ENCODE measurements at places on chromosomes 5 and 9.

DNA sequence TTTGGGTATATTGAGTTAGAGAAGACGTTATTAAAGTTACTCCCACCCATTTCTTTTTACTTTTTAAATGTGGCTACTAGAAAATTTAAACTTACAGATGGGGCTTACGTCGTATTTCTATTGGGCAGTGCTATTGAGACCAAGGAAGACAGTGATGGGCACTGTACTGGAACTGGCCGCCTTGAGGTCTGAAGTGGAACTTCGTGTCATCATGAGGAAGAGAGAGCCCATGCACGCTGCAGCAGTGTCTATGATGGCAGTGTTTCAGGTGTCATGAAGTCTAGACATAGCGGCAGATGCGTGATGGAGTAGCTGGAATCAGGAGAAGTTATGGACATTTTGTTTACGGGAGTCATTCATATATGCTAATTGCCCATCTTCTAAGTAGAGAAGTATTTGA lies 143.7 kb downstream of the LRRC70 start:
- H3K4me3 ChIP-seq = no peak overlapping the region
- no peaks in the 10 kb centered on the region for H3K27me3 ChIP-seq
- DNase-seq = no peak

GRCh38 chr9:92160786-92161185 lies 45.6 kb upstream of the SPTLC1 start:
- H3K27ac ChIP-seq = no peak overlapping the region
- no peak for DNase-seq
- H3K4me3 ChIP-seq = no peak overlapping the region

GRCh38 chr9:72292874-72293607 lies 72.0 kb downstream of the ZFAND5 start:
- H3K36me3 ChIP-seq = no peaks in the 10 kb centered on the region
- DNase-seq = no peak
- no peaks in the 10 kb centered on the region for H3K27me3 ChIP-seq

DNA sequence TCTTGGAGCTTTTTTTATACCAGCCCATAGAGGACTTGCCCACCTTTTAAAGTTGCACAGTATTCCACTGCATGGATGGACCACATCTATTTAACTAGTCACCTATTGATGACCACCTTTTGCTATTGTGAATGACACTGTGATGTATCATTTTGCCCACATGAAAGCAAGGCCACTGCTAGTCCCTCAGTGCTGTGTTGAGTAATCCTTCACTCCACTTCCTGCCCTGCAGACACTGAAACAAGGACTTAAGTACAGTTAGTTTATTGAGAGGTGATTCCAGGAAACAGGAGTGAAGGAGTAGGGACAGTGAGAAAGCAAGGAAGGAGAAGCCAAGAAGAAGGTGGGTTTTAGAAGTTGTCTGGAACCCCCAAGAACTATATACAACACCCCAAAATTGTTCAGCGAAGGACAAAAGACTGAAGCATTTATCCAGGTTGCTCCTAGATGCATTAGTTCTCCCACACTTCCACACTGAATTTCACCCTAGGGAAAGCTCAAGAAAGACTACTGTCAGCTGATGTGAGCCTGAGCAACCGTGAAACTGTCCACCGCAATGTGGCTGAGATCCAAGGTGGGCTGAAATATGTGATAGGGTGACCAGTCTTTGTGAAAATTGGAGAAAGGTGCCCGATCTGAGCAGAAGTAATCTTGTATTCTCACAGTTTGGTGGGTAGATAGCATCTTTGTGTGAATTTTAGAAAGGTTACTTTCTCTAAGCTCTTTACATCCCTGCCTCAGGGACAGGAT lies 45.2 kb upstream of the ANKRD31 start:
- H3K4me1 ChIP-seq = no peaks in the 10 kb centered on the region
- H3K27ac ChIP-seq = no peak overlapping the region
- DNase-seq = no peak
- no peaks in the 10 kb centered on the region for H3K27me3 ChIP-seq

DNA sequence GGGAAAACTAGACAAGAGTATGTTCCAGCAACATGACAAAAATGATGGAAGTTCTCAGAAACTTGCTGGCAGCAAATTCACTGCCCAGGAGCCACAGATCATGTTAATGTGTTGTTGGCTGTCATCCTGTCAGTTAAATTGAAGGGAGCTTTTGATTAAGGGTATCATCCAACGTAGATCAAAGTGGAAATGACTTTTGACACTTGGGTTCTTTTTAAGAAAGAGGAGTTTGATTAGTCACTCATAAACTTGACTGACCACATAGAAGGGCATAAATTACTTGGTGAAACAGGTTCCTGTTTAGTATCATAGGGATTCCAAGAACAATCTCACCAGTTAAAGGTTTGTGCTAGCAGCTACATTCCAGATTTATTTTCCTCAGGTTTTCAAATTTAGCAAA lies 288.7 kb downstream of the CSNK1G3 start:
- H3K4me3 ChIP-seq = no peak overlapping the region
- no peak for DNase-seq
- H3K27ac ChIP-seq = no peak overlapping the region
- H3K4me1 ChIP-seq = no peaks in the 10 kb centered on the region

- no peaks in the 10 kb centered on the region for H3K36me3 ChIP-seq
- H3K4me3 ChIP-seq = no peak overlapping the region
- H3K27me3 ChIP-seq = no peaks in the 10 kb centered on the region
- DNase-seq = no peak
- no peak overlapping the region for H3K27ac ChIP-seq
These were observed 105.9 kb downstream of the MARCHF3 start for GRCh38 chr5:126924331-126925033.

DNA sequence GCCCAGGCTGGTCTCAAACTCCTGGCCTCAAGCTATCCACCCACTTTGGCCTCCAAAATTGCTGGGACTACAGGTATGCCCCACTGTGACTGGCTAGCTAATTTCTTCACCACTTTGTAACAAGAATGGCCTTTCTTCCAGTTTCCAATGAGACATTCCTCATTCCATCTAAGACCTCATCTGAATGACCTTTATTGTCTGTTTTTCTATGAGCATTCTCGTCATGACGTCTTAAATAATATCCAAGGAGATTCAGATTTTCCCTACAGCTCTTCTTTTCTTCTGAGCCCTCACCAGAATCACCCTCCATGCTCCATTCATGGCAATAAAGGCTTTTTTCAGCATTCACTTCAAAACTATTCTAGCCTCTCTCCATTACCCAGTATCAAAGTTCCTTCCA lies 30.2 kb upstream of the STK32A start:
- no peak overlapping the region for H3K4me3 ChIP-seq
- H3K4me1 ChIP-seq = no peaks in the 10 kb centered on the region
- no peaks in the 10 kb centered on the region for H3K36me3 ChIP-seq
- H3K27ac ChIP-seq = no peak overlapping the region
- DNase-seq = no peak
- H3K27me3 ChIP-seq = no peaks in the 10 kb centered on the region

GRCh38 chr9:99894826-99895225 lies 11.6 kb upstream of the STX17 start:
- H3K36me3 ChIP-seq = no peaks in the 10 kb centered on the region
- DNase-seq = no peak
- H3K27ac ChIP-seq = no peak overlapping the region
- no peak overlapping the region for H3K4me3 ChIP-seq
- H3K4me1 ChIP-seq = no peaks in the 10 kb centered on the region
- no peaks in the 10 kb centered on the region for H3K27me3 ChIP-seq

DNA sequence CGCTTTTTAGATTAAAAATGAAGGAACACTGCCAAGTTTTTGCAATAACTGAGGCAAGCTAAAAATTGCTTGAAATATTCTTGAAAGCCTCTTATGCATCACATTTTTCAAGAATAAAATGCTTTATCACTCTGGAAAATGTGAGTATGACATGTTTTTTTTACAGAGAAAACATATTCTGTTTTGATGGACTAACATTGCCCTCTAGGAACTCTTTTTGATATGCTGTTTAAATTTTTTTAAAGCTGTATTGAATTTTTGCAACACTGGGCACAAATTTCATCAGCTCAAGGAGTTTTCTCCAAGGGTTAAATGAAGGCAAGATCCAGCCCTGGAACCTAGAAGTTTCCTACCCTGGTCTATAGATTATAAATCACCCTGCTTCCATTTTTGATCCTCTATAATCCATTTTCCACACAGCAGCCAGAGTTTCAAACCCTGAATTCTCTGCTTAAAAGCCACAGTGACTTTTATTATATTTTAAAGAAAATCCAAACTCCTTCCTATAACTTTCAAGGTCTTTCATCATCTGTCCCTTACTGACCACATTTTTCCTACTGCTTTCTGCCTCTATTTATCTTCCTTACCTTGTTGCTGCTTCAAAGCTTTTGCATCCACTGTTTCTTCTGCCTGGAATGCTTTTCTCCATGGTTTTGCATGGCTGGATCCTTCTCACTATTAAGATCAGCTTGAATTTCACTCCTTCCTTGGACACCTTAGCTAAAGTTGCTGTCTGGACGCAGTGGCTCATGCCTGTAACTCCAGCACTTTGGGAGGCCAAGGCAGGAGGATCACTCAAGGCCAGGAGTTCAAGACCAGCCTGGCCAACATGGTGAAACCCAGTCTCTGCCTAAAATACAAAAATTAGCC lies 60.9 kb downstream of the IL31RA start:
- H3K27ac ChIP-seq = no peak overlapping the region
- no peak overlapping the region for H3K4me3 ChIP-seq
- H3K36me3 ChIP-seq = no peaks in the 10 kb centered on the region
- no peaks in the 10 kb centered on the region for H3K27me3 ChIP-seq
- no peaks in the 10 kb centered on the region for H3K4me1 ChIP-seq

DNA sequence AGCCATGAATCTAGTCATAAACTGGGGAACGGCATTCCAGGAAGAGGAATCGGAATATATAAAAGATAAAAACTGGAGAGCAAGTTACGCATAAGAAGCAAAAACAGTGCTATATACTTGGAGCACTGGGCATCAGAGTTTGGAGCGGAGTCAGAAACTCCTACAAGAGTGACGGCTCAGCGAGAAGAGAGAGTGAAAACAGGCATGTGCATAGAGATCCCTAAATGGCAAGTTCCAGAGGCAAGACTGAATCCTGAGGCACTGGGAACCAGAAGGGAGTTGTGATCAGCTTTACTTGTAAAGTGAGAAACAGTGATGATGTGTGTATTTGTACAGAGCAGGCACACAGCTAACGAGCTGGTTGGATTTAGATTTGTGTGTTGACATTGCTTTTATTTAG lies 514.4 kb upstream of the TNC start:
- H3K27me3 ChIP-seq = no peaks in the 10 kb centered on the region
- H3K27ac ChIP-seq = peak overlapping the region; percentile 31
- H3K4me3 ChIP-seq = no peak overlapping the region
- H3K36me3 ChIP-seq = no peaks in the 10 kb centered on the region

DNA sequence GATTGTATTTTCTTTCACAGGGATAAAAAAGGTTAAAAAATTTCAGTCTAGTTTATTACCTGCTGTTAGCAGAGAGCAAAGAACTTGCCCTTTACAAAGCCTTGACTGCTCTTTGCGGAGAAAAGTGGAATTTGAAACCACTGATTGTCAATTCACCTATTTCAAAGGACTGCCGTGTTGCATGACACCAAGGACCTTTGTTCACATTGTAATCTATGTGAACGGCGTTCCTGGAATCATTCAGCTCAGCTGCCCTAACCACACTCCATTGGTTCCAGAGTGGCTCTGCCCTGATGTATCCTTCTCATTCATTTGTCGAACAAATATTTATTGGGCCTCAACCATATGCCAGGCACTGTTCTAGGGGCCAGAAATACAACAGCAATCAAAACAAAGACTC lies 377.5 kb upstream of the RFX3 start:
- no peak overlapping the region for H3K27ac ChIP-seq
- no peak for DNase-seq
- no peaks in the 10 kb centered on the region for H3K36me3 ChIP-seq
- no peaks in the 10 kb centered on the region for H3K4me1 ChIP-seq
- H3K4me3 ChIP-seq = no peak overlapping the region

- no peak overlapping the region for H3K4me3 ChIP-seq
- H3K4me1 ChIP-seq = no peaks in the 10 kb centered on the region
- no peak overlapping the region for H3K27ac ChIP-seq
- H3K36me3 ChIP-seq = no peaks in the 10 kb centered on the region
- DNase-seq = no peak
- no peaks in the 10 kb centered on the region for H3K27me3 ChIP-seq
These were observed 1242.9 kb upstream of the CDH6 start for GRCh38 chr5:29950416-29951145.

- no peaks in the 10 kb centered on the region for H3K36me3 ChIP-seq
- no peak overlapping the region for H3K4me3 ChIP-seq
- no peaks in the 10 kb centered on the region for H3K27me3 ChIP-seq
- H3K4me1 ChIP-seq = no peaks in the 10 kb centered on the region
These were observed 1146.7 kb downstream of the CDH9 start for GRCh38 chr5:25891691-25892090.

DNA sequence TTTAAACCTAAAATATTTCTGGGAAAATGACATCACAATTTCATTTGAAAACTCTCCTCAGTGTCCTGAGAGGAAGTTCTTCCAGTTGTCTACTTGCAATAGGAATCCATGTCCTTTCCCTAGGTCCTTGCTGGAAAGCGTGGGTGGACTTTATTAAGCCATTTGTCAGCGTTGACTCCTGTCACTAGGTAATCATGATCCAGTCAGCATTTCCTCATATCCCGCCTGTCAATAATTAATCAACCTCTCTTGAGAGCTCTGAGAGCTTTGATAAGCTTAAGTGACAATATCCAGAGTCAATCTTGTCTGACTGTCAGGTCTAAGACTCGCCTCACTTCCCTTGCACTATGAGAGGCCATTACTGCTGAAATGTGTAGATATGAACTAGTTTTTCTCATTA lies 107.2 kb upstream of the SLIT3 start:
- no peaks in the 10 kb centered on the region for H3K4me1 ChIP-seq
- no peak overlapping the region for H3K4me3 ChIP-seq
- no peak overlapping the region for H3K27ac ChIP-seq
- no peaks in the 10 kb centered on the region for H3K27me3 ChIP-seq
